Stimulated activated CD4-positive, alpha-beta T cell treated with anti-CD3 and anti-CD28 coated beads, TNF-alpha, amount 100 ng/mL, for 24 hours (primary cell): ENCODE measurements at places on chromosomes 6 and 20.

DNA sequence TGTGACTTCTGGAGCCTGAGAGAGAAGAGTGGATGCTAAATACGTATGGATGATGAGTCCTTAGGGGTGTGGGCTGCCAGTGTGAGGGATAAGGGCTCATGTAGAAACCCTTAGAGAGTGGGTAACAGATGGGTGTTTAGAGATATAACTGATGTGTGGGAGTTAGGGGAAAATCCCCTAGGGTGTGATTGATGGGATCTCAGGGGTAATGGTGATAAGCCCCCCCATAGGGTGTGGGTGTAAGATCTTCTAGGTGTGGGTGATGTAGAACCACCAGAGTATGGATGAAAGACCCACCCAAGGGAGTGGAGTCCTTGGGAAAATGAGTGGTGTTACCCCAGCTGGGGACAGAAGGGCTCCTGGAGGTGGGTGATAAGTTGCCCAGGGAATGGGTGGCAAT, 26.3 kb downstream of the SLC12A5 start:
- no peak for DNase-seq

DNA sequence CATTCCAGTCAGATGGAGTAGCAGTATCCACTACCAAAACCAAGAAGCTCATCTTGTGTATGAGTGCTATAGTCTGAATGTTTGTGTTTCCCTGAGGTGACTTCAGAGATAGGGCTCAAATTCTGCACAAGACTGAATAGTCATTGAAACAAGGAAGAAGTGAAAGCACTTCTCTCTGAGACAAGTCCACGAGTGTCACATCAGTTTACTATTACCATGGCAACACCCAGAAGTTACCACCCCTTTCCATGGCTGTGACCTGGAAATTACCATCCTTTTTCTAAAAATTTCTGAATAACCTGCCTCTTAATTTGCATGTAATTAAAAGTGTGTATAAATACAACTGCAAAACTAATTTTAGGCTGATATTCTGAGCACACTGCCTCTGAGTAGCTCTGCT, 682.1 kb upstream of the ADGRB3 start:
- no peak for DNase-seq

DNA sequence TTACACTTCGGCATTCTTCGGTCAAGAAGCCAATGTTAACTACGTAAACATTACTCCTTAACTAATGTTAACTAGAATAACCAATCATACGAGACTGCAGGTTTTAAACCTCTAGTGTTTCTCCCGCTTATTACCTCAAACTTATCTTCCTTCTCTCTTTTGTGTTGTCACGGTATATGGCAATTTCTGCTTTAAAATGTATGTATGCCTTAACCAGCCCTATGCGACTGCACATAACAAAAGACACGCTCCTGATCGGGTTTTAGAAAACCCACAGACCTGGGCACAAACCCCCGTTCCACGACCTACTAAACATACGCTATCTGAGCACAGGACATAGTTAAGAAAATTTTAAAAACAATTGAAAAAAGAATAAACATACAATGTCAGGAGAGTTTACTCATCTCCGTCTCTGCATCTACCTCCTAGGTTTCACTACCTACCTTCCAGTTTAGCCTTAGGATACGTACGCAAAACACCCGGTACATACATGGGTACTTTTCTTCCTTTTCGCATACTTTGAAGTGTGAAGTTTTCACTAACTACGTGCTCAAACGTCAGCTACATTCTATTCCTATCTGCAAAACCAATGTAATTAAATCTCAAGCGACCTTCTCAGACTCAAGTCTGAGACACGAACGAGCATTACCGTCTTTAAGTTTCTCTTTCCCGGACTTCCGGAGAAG, 1.1 kb downstream of the CD164 start:
- DNase-seq = no peak

GRCh38 chr6:64294034-64294433, 658.4 kb downstream of the PHF3 start:
- DNase-seq = no peak

DNA sequence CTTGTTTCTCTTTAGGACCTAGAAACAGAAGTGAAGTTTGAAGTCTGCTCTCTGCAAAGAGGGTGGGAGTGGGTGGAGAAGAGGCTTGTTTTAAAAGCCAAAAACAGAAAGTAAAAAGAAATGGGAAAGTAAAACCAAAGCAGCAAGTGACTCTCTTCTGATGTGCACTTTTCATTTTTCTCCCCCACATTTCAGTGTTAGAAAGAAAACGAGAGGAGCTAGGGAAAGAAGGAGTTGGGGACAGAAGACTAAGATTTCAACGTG, 1.3 kb downstream of the C6orf141 start:
- DNase-seq = no peak

DNA sequence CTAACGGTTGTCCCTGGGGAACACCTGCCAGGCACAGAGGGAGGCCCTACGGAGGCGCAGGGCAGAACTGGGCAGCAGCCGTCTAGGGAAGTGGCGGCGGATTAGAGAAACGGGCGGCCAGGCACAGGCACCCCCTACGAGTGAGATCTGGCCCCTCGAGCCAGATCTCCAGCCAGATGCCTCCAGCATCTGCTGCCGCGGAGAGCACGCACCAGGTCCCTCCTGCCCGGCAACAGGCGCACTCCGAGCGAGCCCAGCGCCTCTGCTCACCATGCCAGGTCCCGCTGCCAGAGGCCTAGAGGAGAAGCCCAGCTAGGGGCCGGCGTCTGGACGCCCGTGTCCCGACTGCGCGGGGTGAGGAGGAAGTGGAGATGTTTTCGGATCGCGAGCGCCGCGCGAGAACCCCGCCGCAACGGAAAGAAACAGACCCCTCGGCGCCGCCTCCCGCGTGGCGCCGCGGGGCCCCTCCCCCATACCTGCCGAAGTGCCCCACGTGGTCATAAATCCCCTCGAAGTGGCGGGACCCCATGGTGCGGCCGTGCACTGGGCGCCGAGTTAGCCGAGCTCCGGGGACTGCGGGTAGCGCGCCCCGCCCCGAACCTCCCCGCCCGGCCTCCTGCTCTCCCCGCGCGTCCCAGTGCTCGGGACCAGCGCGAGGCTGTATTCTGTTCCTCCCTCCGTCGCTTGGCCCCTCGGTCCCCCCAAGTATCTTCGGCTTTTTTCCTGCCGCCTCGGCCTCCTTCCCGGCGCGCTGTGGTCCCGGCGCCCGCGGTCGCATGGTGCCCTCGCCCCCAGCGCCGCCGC, at the start of gene SLC22A16:
Gene SLC22A16 (minus strand): TSS at position 568 of the 804 bp plus-strand sequence. CDS start 39 bp downstream, at position 529.
- no peak for DNase-seq

GRCh38 chr6:89724981-89725380, 86.4 kb upstream of the LYRM2 start:
- DNase-seq = no peak

DNA sequence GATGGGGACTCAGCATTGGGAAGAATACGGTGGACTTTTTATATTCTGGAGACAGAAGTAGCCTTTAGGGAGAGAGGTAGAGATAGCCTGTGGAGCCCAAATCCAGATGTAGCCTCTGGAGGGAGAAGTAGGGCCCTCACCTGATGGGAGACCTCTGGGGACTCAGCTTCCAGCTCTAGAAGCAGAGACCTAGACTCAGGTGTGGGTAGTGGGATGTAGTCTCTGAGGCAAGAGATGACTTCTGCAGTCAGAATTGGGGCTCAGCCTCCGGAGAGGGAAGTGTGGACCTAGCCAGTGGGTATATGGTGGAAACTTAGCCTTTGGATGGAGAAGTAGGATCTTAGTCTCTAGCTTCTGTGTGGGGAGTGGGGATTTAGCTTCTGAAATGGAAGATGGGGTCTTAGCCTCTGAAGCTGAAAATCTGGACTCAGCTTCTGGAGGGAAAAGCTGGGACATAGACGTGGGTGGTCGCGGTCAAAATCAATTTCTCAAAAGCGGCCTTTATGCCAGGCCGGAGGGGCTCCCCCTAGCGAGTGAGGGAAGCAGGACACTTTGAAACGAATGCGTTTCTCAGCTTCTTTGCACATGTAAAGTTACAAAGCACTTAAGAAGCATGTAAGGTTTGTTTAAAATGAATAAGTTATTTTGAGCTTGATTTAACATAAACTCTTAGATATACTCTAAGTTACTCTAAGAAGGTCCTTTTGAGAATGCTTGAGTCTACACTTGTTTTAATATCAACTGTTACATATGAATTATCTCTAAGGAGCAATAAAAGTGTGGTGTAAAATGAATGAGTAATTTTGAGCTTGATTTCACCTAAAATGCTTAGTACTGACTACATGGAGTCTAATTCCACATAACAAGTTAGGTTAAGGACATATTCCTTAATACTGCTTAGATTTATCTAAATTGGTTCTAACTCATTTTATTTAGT, 12.9 kb upstream of the ZNF343 start:
- peak; percentile 56 for DNase-seq

DNA sequence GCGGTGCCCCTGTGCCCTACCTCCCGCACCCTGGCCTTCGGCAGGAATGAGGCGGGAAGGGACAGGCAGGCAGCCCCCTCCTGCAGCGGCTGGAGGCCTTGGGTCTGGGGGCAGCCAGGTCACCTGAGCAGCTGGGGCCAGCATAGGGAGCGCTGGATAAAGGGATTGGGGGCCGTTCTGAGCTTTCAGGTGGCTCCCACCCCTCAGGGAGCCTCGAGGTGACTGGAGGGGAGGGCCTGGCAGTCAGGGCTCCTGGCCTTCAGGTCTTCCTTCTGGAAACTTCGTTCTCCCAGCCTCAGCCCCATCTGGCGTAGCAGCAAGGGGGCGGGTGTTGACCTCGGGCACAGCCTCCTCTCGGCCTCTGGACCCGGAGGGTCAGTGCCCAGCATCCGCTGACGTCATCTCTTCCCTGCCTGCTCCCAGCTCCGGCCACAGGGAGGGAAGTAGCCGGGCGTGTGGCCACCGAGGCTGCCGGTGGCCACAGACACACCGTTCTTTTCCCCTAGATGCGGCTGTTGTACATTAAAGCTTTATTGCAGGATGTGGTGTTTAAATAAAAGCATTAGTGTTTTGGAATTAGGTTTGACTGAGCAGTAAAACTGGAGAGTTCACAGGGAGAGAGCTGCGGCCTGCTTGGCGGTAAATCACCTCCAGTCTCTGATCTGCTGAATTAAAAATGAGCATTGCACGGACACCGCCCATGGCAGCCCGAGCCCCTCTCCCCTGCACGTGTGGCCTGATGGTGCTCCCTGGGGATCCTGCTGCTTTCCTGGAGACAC, 80.0 kb upstream of the GATA5 start:
- DNase-seq = no peak

DNA sequence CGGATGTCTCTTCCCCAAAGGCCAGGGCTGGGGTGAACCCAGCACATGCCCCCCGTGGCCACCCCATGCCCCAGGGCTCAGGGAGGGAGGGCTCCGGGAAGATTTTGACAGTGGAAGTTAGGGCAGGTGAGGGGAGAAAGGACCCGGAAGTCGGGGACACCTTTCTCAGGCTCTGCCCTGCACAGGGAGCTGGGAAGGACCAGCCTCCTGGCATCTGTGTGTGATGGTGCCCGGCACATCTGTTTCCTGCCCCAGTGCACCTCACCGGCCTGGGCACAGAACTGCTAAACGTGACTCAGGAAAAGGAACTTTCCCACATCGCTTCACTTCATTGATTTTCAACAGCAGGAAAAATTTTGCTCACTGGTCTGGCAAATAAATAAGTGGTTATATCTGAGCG, 141.1 kb upstream of the AFDN start:
- no peak for DNase-seq

GRCh38 chr6:125415913-125416312, 114.1 kb upstream of the HDDC2 start:
- DNase-seq = no peak

GRCh38 chr20:51854921-51855320, 52.6 kb upstream of the SALL4 start:
- DNase-seq = no peak

- DNase-seq = no peak
Measured at GRCh38 chr6:33993653-33994471, 152.0 kb downstream of the GRM4 start.
